Naive B cell (primary cell): ENCODE measurements at places on chromosomes 6 and 20. TPM values are rescaled to one million over a fixed set of nuclear protein-coding genes. Genes with fewer than 3 reads are reported as not detected.

GRCh38 chr6:150297327-150298029 is 71.3 kb upstream of the IYD start:
- H3K4me1 ChIP-seq: no peaks in the 10 kb centered on the region
- H3K27me3 ChIP-seq: peaks cover 3% of the 10 kb centered on the region
- no peak overlapping the region for H3K4me3 ChIP-seq

- H3K4me1 ChIP-seq: no peaks in the 10 kb centered on the region
- peaks cover 14% of the 10 kb centered on the region for H3K27me3 ChIP-seq
- H3K4me3 ChIP-seq: no peak overlapping the region
- no peak overlapping the region for H3K27ac ChIP-seq
These were observed 36.9 kb downstream of the SLC24A3 start for GRCh38 chr20:19249106-19249879.

DNA sequence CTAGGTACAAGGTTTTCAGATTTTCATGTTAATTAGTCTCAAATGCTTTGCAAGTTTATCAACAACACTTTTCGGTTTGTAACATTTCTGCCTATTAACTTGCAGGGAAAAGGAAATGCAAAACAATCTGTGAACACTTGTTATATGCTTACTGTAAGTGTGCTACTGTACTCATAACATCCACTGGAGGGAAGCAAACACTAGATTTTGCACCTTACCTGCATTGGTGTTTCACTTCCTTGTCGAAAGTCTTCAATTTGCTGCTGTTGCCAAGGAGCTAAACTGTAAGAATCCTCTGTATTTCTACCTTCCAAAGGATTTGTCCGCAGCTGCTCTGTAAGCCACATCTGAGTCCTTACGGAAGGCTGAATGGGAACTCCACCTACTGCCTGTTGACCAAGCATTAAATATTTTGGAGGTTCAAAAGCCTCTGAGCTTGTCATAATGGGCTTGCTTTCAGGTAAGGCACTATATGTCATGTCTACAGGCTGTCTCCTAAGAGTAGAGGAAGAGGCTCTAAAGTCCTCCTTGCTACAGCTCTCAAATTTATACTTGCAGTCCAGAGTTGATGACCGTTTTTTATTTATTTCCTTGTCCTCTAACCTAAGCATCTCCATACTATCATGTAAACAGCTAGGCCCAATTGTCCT is 17.3 kb downstream of the PLN start:
- no peaks in the 10 kb centered on the region for H3K36me3 ChIP-seq
- H3K27me3 ChIP-seq: no peaks in the 10 kb centered on the region
- DNase-seq: peak; percentile 59
- H3K4me3 ChIP-seq: no peak overlapping the region
- peak overlapping the region; percentile 83 for H3K27ac ChIP-seq
- H3K4me1 ChIP-seq: peaks cover 10% of the 10 kb centered on the region

GRCh38 chr6:141282263-141282662 is 850.5 kb upstream of the GJE1 start:
- no peaks in the 10 kb centered on the region for H3K36me3 ChIP-seq
- no peak for DNase-seq
- H3K4me3 ChIP-seq: no peak overlapping the region
- H3K4me1 ChIP-seq: no peaks in the 10 kb centered on the region
- H3K27me3 ChIP-seq: no peaks in the 10 kb centered on the region

DNA sequence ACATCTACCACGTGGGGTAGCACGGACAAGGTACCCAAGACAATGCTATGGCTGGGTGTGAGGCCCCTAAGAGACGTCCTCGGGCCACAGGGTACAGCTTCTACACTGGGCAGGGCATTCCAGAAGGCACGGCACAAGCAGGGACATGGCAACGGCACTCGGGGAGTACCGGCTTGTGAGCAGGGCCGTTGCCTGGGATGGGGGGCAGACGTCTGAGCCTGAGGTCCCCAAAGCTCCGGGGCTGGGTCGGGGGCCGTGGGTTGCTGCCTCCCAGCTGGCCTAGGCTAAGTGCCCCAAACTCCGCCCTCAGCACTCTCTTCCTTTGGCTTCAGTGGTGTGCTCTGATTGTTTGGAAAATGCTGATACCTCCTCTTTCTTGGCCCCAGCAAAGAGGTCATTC is 110.6 kb downstream of the SULF2 start:
- H3K4me1 ChIP-seq: no peaks in the 10 kb centered on the region
- peaks cover 8% of the 10 kb centered on the region for H3K27me3 ChIP-seq
- no peak for DNase-seq

- no peak overlapping the region for H3K4me3 ChIP-seq
- no peaks in the 10 kb centered on the region for H3K4me1 ChIP-seq
- no peak for DNase-seq
- H3K27me3 ChIP-seq: no peaks in the 10 kb centered on the region
- peaks cover 4% of the 10 kb centered on the region for H3K36me3 ChIP-seq
These were observed 16.5 kb upstream of the RPN2 start for GRCh38 chr20:37162646-37163045.

DNA sequence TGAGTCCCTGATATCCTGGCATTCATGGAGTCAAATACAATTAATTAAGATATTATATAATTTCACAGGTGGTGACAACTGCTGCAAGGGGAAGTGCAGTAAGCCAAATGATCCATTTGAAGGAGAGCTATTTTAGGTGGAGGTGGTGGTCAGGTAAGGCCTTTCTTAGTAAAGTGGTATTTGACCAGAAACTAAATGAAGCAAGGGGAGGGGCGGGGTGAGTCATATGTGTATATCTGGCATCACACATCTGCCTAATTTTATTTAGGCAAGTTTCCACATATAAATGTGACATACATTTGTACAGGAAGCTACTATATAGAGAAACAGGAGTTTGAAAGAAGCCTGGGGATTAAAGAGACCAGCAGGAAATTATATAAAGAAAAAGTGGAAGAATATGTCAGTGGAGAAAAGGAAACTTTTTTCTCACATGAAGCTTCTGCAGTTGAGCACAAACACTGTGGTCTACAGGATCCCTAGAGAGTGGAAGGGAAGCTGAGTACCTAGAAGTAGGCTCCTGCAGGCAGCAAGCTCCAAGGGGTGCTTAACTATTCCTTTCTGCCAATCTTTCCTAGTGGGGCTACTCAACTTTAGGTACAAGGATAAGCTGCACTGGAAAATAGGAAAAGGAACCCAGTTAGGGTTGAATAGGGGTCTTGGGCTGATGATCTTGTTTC is 99.6 kb downstream of the OGFRL1 start:
- H3K4me3 ChIP-seq: no peak overlapping the region
- DNase-seq: no peak
- no peaks in the 10 kb centered on the region for H3K27me3 ChIP-seq
- H3K36me3 ChIP-seq: no peaks in the 10 kb centered on the region
- H3K4me1 ChIP-seq: no peaks in the 10 kb centered on the region

- no peak for DNase-seq
- H3K4me3 ChIP-seq: no peak overlapping the region
- H3K4me1 ChIP-seq: no peaks in the 10 kb centered on the region
- H3K36me3 ChIP-seq: peaks cover 18% of the 10 kb centered on the region
- no peaks in the 10 kb centered on the region for H3K27me3 ChIP-seq
These were observed 33.3 kb downstream of the THBS2 start for GRCh38 chr6:169220068-169220964.

DNA sequence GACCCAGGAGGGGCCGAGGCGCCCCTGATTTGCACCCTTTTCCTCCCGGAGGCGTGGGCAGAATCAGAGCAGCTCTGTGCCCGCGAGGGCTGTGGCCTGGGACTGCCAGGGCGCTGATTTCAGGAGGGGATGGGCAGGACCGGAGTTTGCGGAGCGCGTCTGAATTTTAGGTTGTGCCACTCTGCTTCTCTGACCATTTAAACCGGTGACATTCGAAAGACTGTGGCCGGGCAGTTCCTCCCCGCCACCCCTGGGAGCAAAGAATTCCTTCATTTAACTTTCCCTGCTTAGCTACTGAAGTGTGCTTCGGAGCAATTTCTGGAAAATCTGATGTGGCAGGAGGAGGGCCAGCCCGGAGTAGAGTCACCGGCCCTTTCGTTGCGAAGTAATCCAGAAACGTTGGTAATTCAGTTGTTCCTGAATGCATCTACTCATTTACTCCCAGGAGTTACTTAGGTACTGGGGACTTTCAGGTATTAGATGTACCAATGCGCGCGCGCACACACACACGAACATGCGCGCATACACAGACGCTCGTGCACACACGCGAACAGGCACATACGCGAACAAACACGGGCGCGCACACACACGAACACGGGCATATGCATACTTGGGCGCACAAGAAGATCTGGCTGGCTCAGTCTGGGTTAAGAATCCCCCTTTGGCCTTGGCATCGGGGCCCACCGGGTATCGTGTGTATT is 568 bp downstream of the CCDC170 start:
- peak; percentile 11 for DNase-seq
- H3K4me1 ChIP-seq: peaks cover 17% of the 10 kb centered on the region
- H3K4me3 ChIP-seq: peak overlapping the region; percentile 83
- no peak overlapping the region for H3K27ac ChIP-seq
- peaks cover 30% of the 10 kb centered on the region for H3K27me3 ChIP-seq
- H3K36me3 ChIP-seq: no peaks in the 10 kb centered on the region

GRCh38 chr6:121571455-121571854 is 136.0 kb downstream of the GJA1 start:
- no peak overlapping the region for H3K27ac ChIP-seq
- DNase-seq: no peak
- H3K27me3 ChIP-seq: no peaks in the 10 kb centered on the region
- H3K4me1 ChIP-seq: peaks cover 9% of the 10 kb centered on the region
- H3K36me3 ChIP-seq: no peaks in the 10 kb centered on the region
- no peak overlapping the region for H3K4me3 ChIP-seq

GRCh38 chr6:1624851-1625781 is 15.4 kb downstream of the FOXC1 start:
- peaks cover 79% of the 10 kb centered on the region for H3K27me3 ChIP-seq
- no peak for DNase-seq
- H3K36me3 ChIP-seq: peaks cover 17% of the 10 kb centered on the region
- H3K27ac ChIP-seq: no peak overlapping the region

GRCh38 chr20:58709703-58710039 is 17.1 kb downstream of the NPEPL1 start:
- H3K36me3 ChIP-seq: no peaks in the 10 kb centered on the region
- no peak overlapping the region for H3K27ac ChIP-seq
- no peak for DNase-seq
- no peaks in the 10 kb centered on the region for H3K27me3 ChIP-seq
- H3K4me3 ChIP-seq: no peak overlapping the region

- no peaks in the 10 kb centered on the region for H3K36me3 ChIP-seq
- H3K4me3 ChIP-seq: no peak overlapping the region
- no peak overlapping the region for H3K27ac ChIP-seq
- no peaks in the 10 kb centered on the region for H3K27me3 ChIP-seq
- H3K4me1 ChIP-seq: peaks cover 7% of the 10 kb centered on the region
These were observed 267.9 kb downstream of the PLCB1 start for GRCh38 chr20:8399947-8400346.

- H3K27ac ChIP-seq: no peak overlapping the region
- no peaks in the 10 kb centered on the region for H3K4me1 ChIP-seq
- no peak for DNase-seq
- no peaks in the 10 kb centered on the region for H3K27me3 ChIP-seq
These were observed 218.4 kb downstream of the LMBRD1 start for GRCh38 chr6:69578361-69578890.

DNA sequence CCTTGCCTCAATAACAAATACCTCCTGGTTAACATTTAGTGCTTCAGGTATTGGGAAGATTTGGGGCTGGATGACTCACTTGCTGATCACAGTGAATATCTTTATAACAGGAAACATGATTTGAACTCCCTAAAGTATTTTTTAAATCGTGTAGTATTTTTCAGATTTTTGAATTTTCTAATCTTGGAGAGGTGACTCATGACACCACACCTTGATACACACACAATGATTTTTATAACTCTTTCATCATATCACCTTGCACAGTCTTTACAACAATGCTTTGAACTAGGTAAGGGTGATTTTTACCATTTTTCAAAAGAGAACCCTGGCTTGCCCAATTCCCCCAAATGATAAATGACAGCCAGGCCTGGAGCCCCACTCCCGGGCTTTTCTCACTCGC is 273.5 kb downstream of the UST start:
- H3K4me1 ChIP-seq: no peaks in the 10 kb centered on the region
- H3K27me3 ChIP-seq: no peaks in the 10 kb centered on the region
- no peak overlapping the region for H3K27ac ChIP-seq

DNA sequence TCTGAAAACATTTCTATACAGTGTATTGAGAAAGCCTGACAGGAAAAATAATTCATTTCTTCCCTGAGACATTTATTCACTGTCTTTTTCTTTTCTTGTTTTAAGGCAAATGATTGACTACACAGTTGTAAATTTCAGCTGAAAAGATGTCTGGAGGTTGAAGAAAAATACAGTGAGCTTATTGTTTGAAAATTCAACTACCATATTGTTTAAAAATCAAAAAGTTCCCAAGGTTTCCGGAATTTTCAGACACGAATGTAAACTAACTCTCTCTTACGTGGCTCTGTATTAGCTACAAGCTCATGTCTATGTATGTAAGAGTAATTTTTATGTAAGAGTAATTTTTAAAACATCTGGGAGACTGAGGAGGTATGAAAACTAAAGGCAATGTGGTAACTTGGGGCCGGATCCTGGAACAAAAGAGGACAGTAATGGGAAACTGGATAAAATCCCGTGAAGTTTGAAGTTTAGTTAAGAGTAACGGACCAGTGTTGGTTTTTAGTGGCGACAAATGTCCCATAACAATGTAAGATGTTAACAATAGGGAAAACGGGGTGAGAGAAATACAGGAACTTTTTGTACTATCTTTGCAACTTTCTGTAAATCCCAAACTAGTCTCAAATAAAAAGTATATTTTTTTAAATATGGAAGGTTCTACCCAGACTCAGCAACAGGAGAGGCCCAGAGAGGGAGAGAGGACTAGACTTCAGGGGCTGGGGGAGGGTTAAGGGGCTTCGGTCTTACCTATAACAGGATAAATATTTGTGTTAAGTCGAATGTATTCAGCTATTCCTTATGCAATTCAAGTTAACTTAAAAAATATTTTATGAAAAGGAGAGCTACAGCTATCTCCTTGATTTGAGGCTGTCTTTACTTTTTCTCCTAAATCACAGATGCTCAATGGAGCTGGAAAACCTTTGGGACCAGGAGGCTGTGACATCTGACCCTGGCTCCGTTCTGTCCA is 1.3 kb downstream of the PTGIS start:
- H3K4me1 ChIP-seq: peaks cover 14% of the 10 kb centered on the region
- no peak overlapping the region for H3K27ac ChIP-seq
- H3K4me3 ChIP-seq: no peak overlapping the region
- H3K27me3 ChIP-seq: peaks cover 79% of the 10 kb centered on the region
- H3K36me3 ChIP-seq: peaks cover 14% of the 10 kb centered on the region

Gene HCK
- polyA plus RNA-seq: 45.6 TPM

Gene CRISP3
- polyA plus RNA-seq: not detected

Gene NKX2-4
- not detected for polyA plus RNA-seq

Gene EPPIN
- not detected for polyA plus RNA-seq

Gene CD109
- polyA plus RNA-seq: 0.07 TPM

Gene FNDC1
- polyA plus RNA-seq: not detected
